ENCODE measurements at places on chromosomes 3 and 15. TPM values are rescaled to one million over a fixed set of nuclear protein-coding genes. Genes with fewer than 3 reads are reported as not detected.

DNA sequence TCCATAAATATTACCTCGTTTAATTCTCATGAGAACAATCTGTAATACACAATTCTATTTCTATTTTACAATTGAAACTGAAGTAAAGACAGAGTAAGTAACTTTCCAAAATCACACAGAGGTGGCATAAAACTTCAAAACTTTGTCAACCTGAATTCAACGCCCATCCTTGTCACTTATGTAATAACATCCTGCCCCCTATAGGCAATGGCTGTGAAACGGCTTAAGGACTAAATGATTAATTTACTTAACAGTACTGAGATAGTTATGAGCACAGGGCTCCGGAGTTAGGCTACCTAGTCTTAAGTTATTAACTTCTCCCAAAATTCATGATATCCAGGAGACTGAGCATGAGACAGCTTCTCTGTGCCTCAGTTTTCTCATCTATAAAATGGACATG is 293.1 kb upstream of the CHRM5 start:
- DNase-seq, result no peak

DNA sequence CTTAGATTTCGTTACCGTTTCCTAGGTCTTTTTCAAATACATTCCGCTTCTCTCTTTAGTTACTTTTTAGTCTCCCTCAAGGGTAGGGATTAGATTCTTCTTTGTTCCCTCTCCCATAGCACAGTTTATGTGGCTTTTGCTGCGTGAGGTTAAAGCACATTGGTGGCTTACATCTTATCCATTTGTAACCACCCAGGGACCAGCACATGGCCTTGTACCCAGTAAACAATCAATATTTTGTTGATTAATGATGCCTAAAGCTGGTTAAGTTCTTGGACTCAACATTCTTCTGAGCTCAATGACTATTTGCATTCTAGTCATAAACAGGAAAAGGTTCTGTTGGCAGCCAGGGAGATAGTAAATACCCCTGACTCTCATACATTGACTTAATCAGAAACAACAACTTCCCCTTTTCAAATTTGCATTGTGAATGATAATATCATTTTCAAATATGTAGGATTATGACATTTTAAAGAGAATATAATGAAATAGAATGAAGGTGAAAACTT is 60.2 kb downstream of the CACNA1D start:
- no peak for DNase-seq

GRCh38 chr3:175274056-175274455 is 414.9 kb downstream of the NAALADL2 start:
- no peak for DNase-seq

- peak; percentile 84 for DNase-seq
Observed at GRCh38 chr15:89828281-89829145, 13.9 kb upstream of the ANPEP start.

- no peak for DNase-seq
Observed at GRCh38 chr15:47409600-47409999, 307.7 kb upstream of the SEMA6D start.

DNA sequence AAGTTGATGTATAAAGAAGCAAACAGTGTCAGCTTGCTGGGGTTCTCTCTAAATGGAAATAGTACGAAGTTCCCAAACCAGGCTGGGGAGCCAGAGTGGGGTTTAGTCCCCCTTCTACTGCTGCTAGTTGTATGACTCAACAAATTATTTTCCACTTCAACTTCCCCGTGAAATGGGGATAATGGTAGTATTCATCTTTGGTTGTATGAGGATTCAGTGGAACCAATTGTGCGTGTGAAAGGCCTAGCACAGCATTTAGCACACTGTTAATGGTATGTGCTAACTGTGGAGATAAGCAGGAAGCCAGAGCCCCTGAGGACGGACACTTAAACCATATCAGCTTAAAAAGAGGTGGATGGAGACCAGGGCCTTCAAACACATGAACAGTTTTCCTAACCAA is 4.2 kb downstream of the SORD start:
- no peak for DNase-seq

- DNase-seq, result no peak
Observed at GRCh38 chr3:183303690-183304089, 50.6 kb downstream of the B3GNT5 start.

DNA sequence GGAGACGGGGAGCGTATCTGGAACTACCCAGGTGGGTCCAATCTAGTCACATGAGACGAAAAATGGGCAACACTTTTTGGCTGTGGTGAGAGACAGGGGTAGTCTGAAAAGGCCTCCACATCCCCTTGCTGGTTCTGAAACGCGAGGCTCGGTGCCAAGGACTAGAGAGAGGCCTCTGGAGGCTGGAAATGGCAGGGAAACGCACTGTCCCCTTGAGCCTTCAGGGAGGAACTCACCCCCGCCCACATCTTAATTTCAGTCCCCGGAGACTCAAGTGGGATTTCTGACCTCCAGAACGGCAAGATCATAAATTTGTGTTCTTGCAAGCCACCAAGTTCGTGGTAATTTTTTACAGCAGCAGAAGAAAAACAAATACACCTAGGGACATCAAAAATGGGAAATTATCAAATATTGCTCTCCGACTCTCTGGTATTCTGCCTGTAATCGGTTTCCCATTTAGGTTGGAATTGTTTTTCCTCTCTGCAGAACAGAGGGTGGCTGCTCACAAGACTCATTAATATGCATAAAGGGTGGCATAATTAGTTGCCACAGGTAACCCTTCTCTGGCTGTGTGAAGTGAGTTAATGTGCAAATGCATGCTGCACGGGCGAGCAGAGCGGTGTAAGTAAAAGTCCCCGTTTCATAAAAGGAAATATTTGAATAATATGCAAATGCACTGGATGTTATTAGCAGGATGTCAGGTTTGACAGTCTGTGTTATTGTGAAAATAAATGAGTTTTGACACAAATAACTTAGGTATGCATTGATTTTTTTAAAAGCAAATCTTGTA is 185.7 kb downstream of the ARRDC4 start:
- DNase-seq, result no peak

- DNase-seq, result peak; percentile 40
Observed at GRCh38 chr3:35549690-35550089, 89.6 kb upstream of the ARPP21 start.

DNA sequence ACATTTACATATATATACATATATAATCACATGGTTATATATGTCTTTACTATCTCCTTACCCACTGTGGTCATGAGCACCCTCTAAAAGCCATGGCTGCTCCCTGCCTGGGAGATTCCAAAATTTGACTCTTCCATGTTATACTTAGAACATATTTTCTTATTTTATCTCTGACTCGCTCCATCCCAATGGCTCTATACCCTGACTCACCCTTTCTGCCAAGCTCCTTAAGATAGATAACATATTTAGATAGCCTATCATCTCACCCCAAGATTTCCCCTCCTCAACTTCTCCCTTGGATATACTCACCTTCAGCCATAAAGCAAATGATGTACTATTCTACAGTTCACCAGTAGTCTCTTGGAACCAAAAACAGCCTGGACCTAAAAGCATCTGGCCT is 65.1 kb downstream of the CD200R1L start:
- DNase-seq, result no peak

GRCh38 chr3:72891053-72891855 is 3.4 kb downstream of the GXYLT2 start:
- DNase-seq, result peak; percentile 68

GRCh38 chr3:124372775-124373174 is 357.5 kb upstream of the UMPS start:
- no peak for DNase-seq

- no peak for DNase-seq
Observed at GRCh38 chr3:106347350-106347749, 478.5 kb upstream of the CBLB start.

GRCh38 chr3:18099611-18100010 is 325.5 kb downstream of the SATB1 start:
- no peak for DNase-seq

DNA sequence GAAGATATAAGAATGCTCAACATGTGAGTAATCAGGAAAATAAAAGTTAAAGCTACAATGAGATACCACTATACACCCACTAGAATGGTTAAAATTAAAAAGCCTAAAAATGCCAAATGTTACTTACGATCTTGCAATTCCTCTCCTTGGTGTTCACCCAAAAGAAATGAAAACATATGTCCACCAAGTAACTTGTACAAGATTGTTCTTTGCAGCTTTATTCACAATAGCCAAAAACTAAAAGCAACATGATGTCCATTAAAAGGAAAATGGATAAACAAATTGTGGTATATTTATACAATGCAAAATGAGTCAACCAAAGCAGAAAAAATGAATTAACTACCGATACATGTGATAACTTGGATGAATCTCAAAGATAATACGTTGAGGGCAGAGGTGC is 301.6 kb upstream of the THBS1 start:
- no peak for DNase-seq

GRCh38 chr15:67941648-67942310 is 101.9 kb upstream of the RNU6-1 start:
- no peak for DNase-seq

- DNase-seq, result peak; percentile 79
Observed at GRCh38 chr3:156151824-156152428, 31.5 kb downstream of the KCNAB1 start.

- DNase-seq, result no peak
Observed at GRCh38 chr3:181518222-181518621, 193.5 kb upstream of the SOX2 start.

GRCh38 chr3:107986505-107986904 is 104.3 kb downstream of the CD47 start:
- no peak for DNase-seq

GRCh38 chr3:95715128-95715527 is 1099.3 kb upstream of the EPHA6 start:
- DNase-seq, result no peak

- no peak for DNase-seq
Observed at GRCh38 chr3:141677701-141678100, 60.4 kb upstream of the RNF7 start.

GRCh38 chr3:93989241-93989640 is 9.3 kb downstream of the ARL13B start:
- DNase-seq, result no peak

DNA sequence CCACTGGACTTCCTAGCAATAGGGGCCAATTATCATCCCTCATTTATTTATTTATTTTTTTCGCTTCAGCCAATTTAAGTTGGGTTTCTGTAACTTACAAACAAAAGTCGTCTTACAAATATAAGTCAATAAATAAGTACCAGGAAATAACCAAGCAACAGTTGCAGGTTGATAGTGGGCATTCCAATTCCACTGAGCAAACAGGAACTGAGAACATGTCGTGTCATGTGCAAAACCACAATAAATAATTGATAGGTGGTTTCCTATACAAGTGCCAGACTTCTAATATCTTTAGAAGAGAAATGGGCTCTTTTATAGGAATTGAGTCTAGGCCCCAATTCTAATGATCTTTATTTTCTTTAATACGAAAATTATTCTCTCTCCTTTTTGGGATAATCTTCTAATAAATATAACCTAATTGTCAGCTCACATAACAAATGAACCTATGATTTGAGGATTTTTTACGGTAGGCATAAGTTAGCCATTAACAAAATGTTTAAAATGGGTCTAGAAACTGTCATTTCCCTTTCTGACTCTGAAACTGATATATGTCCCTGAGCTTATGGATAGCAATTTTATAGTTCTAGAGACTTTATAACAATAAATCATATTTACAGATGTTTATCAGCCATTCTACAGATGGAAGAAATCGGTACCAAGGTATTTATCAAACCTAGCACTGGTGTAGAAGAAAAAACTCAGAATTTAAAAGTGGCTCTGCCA is 571.8 kb downstream of the FOXP1 start:
- DNase-seq, result no peak

SCN11A gene
- total RNA-seq, result 0.05 TPM

CORO2B gene
- total RNA-seq, result 6.6 TPM

RTP1 gene
- total RNA-seq, result not detected

SLC28A1 gene
- 0.46 TPM for total RNA-seq

CELSR3 gene
- total RNA-seq, result 0.16 TPM

ERICH6 gene
- total RNA-seq, result not detected

C3orf20 gene
- total RNA-seq, result not detected

SV2B gene
- total RNA-seq, result 4.1 TPM

CYP8B1 gene
- total RNA-seq, result not detected

ARGFX gene
- total RNA-seq, result not detected

ZNF385D gene
- 2.2 TPM for total RNA-seq

Data from Right ventricle myocardium superior (tissue), 1 donor.